SK-N-SH treated with all-trans-retinoic acid at 6 μM for 48 hours (cell line): ENCODE measurements at places on chromosomes 12 and 14.

- no peak for ATAC-seq
Observed at GRCh38 chr12:1796515-1797010, 23.8 kb upstream of the LRTM2 start.

GRCh38 chr12:80756875-80757274 lies 40.2 kb downstream of the MYF5 start:
- no peak for ATAC-seq

GRCh38 chr12:29427964-29428363 lies 47.0 kb upstream of the ERGIC2 start:
- 0 out of 3 replicates have a peak, but pooled peaks have one; percentile 20 for ATAC-seq

- ATAC-seq = no peak
Observed at GRCh38 chr12:44294649-44295048, 458.8 kb downstream of the TMEM117 start.

DNA sequence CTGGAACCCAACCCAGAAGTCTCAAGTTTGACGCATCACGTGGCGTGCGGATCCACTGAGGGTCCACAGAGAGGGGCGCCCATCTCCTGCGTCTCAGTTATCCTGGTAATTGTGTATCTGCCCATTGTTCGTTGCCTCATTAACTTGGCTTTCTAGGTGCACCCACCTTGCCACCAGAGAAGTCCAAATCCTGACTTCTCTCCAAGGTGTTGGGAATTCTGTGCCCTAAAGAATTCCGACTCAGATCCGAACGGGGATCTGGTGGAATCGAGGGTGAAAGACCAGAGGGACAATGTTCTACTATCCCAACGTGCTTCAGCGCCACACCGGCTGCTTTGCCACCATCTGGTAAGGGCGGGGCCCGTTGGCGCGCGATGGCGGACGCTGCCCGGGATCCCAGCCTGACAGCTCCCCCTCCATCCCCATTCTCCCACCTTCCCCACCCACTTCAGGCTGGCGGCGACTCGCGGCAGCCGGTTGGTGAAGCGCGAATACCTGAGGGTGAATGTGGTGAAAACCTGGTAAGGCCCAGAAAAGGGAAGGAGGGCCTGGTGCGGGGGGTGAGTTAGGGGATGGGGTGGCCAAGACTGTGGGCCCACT lies 481 bp downstream of the REC8 start:
- ATAC-seq = no peak; the same call in none of the 3 replicates

DNA sequence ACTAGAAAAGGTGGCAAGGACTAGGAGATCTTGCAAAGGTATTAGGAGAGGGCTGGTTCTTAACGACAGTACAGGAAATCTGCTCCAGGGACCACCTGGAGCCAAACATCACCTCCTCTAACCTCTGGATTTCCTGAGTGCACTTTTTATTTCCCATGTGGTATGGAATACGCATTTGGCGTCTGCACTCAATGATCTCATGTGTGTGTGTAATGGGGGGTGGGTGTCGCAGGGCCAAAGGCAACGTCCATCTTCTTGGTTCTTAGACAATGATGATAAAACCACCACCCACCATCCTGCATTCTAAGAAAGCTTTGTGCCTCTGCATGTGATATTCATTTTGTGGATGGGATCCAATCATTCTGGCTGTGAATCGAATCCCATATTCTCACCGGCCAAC lies 68.8 kb downstream of the CLMN start:
- ATAC-seq = no peak

- ATAC-seq = no peak
Observed at GRCh38 chr12:113555226-113555625, 83.6 kb upstream of the LHX5 start.

DNA sequence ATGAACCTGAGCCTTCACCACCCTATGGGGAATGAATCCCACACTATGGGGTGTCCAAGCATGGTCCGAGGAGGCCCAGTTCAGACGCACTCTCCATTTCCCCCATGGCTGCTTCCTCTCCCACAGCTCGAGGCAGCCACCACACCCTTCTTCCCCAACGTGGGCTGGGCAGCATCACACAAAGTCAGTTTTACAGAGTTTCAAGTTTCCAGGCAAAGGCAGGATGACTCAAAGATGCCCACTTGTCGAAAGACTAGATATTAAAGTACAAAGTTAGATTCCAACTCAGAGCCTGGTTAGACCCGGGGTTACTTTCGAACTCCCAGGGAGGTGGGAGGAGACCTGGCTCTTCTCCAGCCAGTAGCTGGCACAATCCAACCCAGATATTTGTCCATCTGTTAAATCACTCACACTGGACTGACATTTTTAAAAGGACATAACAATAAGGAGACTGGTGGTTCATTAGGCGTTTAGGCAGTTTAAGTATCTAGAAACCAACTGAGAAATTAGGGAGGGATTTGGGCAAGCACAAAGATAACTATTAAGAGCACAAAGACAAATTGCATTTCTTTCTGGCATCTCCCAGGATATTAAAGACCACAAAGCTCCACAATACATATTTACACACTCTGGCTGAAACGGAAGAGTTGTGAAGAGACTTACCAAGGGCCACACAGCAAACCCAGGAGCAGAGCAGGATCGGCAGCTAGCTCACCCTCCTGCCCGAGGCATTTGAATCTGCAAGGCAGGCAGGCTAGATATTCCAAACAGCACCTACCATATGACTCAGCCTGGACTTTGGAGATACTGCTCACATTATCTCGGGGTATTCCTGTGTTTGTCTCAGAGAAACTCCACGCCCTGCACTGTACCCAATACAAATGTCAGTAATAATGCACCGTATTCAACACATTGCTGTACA lies 34.8 kb downstream of the TMCC3 start:
- peak; percentile 66 for ATAC-seq

- no peak for ATAC-seq
Observed at GRCh38 chr14:39154594-39155189, 15.4 kb downstream of the TRAPPC6B start.

DNA sequence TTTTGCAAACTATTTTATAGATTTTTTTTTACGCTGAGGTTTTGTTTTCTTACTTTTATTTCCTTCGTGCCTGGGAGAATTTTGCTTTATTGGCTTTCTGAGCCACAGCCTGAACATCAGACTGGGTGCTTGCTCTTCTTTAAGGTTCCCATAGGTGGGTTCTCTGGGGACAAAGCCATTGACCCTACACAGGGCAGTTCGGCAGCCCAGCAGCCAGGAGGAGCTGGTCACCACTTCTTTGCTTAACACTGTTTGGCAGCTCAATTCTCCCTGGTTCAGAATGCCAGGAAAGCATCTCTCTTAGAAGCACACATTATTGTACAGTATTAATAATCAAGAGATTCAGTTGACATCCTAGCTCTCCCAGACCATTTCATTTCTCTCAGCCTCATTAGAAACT lies 140.8 kb upstream of the NEDD1 start:
- ATAC-seq = peak; percentile 58

DNA sequence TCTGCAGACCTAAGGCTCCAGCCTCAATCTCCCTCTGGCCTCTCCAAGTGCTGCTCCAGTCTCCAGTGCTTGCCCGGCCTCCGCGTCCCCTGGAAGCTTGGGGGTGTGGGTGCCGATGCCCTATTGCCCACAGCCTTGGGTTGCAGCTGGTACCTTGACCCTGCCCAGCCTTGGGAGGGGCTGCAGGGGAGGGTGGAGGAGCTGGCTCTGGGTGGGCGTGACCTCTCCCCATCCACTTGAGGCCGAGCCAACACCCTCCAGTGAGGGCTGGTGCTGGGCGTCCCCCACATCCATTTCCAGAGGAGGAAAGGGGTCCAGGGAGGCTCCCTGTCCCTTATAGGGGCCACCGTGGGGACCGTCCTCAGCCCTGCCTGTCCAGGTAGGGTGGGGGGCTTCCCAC lies 24.1 kb downstream of the KIF26A start:
- ATAC-seq = no peak

DNA sequence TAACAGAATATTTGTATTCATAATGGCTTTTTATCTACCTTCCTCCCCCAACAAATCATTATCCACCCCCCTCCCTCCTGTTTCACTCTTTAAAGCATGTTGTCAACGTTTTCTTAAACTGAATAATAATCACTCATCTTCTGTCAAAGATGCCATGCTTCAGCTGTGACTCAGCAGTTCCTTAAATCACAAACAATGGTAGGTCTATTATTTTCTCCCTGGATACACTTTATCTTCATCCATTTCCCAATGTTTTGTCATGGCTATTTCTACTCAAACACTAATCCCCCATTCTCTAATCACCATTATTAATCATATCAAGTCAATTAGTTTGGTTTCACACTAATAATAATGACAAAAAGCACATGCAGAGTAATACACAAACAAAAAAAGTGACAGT lies 6.5 kb downstream of the CLEC12B start:
- ATAC-seq = no peak

DNA sequence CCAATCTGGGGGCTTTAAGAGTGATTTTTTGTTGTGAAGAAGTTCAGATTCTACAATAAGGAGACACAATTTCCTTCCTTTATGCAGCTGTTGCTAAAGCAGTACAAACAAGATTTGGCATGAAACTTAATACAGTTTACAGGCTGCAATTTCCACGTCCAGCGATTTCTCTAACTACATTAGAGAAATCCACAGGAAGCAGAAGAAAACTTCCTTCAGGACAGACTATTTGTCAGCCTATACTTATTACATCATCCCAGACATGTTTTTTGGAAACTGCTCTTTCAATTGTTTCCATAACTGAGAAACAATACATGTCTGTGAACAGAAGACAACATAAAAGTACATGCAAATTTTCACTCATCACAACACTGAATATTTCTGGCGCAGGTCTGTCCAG lies 204.3 kb downstream of the TTC7B start:
- ATAC-seq = peak; percentile 36; the same call in 1 of the 3 replicates

DNA sequence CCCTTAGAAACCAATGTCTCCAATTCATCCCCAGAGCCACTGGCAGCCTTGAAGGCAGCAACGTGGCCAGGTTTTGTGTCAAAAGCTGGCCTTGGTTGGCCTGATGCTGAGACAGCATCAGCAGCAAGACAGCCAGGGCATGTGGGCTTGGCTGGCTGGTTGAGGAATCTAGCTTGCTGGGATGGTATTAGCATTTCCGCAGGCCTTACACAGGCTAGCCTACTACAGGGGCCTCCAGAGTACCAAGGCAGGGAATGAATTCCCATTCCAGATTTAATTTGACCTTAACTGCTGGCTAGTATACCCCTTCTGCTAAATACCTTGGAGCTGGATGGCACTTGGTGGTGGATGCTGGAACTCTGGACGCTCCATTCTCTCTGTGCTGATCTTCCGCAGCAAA lies 15.8 kb downstream of the NGDN start:
- no peak for ATAC-seq

- no peak for ATAC-seq
Observed at GRCh38 chr14:89589400-89590118, 172.5 kb upstream of the FOXN3 start.

DNA sequence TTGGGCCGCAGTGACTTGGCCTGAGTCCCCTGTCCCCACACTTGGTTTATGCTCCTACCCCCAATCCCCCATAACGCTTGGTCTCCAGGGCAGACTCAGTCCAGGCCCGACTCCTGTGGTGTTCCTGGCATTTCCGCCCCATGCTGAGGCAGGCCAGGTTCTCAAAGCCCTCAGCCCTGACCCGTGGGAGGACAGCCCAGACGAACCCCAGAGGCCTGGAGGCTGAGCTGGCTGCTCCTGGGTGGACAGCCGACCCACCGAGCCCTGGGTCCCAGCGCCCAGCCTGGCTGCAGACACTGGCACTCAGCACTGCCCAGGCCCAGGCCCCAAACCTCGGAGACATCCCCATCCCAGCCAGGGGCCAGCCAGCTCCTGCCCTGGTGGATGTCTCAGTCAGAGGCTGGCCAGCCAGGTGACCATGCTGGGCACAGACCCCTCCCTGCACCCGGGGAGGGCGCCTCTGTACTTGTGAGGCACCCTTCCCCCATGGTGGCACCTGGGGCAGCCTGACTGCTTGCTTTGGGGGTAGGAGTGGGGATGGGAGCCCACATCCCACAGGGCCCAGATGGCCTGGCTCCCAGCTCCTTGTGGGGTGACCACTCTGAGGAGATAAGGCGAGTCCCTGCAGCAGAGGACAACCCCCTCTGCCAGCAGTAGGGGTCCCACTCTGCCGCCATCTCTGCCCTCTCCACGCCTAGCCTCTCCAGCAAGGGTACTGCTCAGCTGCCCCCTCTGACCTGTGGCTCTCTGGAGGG lies 1.4 kb downstream of the PLD4 start:
- no peak; the same call in 1 of the 3 replicates for ATAC-seq

GRCh38 chr12:132489078-132489601 lies 811 bp upstream of the FBRSL1 start:
- ATAC-seq = peak; percentile 22; the same call in 2 of the 3 replicates

DNA sequence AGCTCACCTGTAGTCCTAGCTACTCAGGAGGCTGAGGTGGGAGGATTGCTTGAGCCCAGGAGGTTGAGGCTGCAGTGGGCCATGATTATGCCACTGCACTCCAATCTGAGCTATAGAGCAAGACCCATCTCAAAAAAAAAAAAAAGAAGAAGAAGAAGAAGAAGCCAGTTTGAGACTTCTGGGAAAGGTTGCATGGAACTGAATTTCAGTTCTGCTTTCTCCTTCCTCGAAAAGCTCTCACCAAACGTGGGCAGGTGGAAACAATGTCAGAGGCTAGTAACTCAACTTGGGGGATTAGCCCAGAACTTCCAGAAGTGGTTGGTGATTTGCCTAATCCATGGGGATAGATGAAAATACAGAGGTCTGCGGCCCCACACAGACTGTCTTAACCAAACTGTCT lies 18.7 kb downstream of the FLVCR2 start:
- no peak for ATAC-seq

DNA sequence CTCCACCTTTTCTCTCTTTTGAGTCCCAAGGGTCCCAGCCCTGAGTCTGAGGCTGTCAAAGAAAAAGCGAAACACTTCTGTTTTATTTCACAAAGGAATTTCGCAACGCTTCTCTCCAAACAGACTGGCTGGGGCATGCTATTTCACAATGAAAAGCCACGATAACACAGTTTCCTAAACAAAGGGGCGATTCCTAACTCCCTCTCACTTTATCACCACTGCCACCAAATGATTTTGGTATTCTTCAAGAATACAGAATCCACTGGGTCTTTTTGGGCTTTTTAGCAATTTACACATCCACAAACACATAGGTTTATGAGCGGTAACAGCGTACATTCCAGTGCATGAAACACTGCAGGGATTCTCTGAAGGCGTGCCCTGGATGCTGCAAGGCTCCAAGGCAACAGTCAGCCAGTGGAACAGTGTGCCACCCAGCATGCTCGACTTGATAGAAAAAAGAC lies 161.2 kb downstream of the DAD1 start:
- no peak for ATAC-seq

DNA sequence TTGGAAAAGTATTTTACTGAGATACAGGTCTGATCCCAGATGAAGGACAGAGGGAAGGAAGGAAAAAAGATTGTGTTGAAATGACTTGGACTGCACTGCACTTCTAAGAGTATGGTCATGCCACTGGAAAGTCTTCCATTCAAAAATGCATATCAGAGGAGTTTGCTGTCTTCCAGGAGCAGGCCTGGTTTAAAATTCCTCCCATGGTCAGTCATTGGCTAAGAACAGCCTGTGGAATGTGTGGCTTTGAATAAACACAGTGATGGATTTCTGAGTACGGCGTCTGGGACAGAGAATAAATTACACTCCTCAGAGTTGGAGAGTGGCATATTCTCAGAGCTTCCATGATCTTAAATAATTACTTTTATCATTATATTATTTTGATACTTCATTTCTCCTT lies 245.8 kb upstream of the PDZRN4 start:
- ATAC-seq = peak; percentile 41; the same call in 2 of the 3 replicates

GRCh38 chr14:51298895-51299294 lies 58.8 kb downstream of the TMX1 start:
- ATAC-seq = peak; percentile 40; the same call in 1 of the 3 replicates
